Stimulated activated CD8-positive, alpha-beta memory T cell treated with anti-CD3 and anti-CD28 coated beads, Interleukin-4, amount 100 ng/mL, for 4 hours (primary cell): ENCODE measurements at places on chromosomes 3 and 15.

- DNase-seq: no peak
These were observed 57.6 kb downstream of the SETMAR start for GRCh38 chr3:4360817-4361216.

- DNase-seq: no peak
These were observed 67.0 kb upstream of the SEC61A1 start for GRCh38 chr3:127985216-127985615.

- DNase-seq: no peak
These were observed 29.4 kb downstream of the AADAC start for GRCh38 chr3:151843275-151843674.

DNA sequence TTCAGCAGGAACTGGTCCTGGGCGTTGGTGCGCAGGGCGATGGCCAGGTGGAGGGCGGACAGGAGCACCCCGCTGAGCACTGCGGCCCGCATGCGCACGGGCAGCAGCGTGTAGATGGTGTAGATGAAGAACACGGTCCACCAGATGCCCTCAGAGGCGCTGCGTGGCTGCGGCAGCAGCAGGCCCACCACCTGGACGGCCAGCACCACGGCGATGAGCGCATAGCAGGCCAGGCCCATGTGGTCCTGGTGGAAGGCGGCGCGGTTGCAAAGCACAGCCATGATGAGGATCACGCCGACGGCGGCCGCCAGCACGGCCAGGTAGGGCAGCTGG, 1.5 kb downstream of the ADCY5 start:
- no peak for DNase-seq

DNA sequence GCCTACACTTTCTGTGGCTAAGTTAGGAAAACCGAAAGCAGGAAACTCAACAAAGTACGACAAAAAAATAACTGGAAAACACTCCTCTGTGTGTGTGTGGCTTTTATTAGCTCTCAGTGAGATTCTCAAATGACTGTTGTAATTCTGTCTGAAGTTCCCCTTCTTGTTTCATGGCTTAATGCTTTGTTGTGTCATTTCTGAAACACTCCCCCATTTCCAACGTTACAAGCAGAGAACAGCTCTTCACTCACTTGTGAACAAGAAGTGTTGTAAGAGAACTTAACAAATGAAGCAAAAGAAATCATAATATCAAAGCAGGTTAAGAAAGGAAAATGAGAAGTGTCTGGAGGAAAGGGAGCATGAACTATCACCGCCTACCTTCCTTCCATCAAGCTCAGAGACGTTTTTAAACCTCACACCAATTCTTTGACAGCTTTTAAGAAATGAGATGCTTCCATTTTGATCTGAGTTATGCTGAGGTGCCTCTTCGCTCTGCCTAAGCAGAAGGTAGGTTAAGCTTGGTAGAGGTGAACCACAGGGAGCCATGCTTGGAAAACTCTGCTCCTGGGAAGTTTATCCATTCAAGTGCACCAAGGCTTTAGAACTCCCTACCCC, 12.4 kb upstream of the SEC62 start:
- DNase-seq: no peak
